T-cell (primary cell): ENCODE measurements at places on chromosomes 7 and 10. TPM values are rescaled to one million over a fixed set of nuclear protein-coding genes. Genes with fewer than 3 reads are reported as not detected.
A peak's percentile ranks its signal among the peaks of the same experiment; 100 is the strongest.

- H3K36me3 ChIP-seq, result no peaks in the 10 kb centered on the region
- H3K4me3 ChIP-seq, result no peak overlapping the region
- H3K27me3 ChIP-seq, result no peaks in the 10 kb centered on the region
- DNase-seq, result no peak
- no peak overlapping the region for H3K27ac ChIP-seq
Observed at GRCh38 chr7:117284692-117285091, 38.2 kb downstream of the WNT2 start.

The ZNF775 gene
- 3.1 TPM for total RNA-seq

DNA sequence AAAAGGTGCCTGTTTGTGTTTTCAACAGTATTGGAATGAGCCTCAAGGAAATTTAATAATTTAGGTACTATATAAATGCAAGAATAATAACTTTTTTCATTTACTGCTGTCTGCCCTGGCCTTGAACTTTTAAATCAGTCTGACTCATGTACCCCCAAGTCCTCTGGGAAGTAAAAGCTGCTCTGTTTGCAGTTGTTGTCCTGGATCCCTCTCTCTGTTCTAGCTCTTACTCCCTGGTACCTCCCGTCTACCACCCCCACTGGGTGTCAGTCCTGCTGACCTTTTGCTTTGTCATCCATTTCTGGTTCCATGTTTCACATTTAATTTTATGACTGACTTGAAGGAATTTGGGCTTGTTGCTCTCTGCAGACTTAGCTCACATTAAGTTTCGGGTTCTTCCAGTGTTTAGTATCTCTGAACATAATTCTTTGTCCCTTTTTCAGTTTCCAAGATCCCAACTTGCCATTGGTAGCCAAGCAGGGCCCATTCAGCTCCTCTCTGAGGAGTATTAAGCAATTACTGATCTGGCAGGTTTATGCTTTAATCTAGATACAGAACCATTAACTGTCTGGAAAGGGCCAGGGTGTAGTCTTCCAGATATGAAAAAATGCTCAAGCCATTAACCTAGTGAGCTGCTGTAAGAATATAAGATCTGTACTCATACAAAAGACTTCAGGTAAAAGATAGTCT lies 208.7 kb upstream of the FAM3C start:
- H3K4me1 ChIP-seq, result no peaks in the 10 kb centered on the region
- no peaks in the 10 kb centered on the region for H3K27me3 ChIP-seq
- no peaks in the 10 kb centered on the region for H3K36me3 ChIP-seq
- no peak overlapping the region for H3K27ac ChIP-seq
- no peak for DNase-seq
- H3K4me3 ChIP-seq, result no peak overlapping the region

DNA sequence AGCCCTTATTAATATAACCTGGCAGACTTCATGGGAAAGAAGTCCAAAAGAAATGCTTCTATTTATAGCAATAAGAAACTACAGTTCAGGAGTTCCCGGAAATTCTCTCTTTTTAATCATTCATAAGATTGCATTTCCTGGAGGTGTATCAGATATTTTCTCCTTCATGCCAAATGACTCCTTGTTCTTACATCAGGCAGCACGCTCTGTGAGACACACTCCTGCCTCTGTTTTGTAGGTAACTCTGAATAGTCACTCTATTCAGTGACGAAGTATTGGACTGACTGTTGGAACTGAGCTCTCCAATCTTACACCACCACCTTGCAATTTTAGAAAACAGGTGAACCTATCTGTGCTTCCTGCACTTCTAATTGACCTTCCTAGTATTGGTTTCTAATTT lies 78.7 kb upstream of the MSRB2 start:
- no peak for DNase-seq
- H3K27ac ChIP-seq, result no peak overlapping the region
- no peak overlapping the region for H3K4me3 ChIP-seq
- H3K27me3 ChIP-seq, result no peaks in the 10 kb centered on the region
- H3K36me3 ChIP-seq, result no peaks in the 10 kb centered on the region

DNA sequence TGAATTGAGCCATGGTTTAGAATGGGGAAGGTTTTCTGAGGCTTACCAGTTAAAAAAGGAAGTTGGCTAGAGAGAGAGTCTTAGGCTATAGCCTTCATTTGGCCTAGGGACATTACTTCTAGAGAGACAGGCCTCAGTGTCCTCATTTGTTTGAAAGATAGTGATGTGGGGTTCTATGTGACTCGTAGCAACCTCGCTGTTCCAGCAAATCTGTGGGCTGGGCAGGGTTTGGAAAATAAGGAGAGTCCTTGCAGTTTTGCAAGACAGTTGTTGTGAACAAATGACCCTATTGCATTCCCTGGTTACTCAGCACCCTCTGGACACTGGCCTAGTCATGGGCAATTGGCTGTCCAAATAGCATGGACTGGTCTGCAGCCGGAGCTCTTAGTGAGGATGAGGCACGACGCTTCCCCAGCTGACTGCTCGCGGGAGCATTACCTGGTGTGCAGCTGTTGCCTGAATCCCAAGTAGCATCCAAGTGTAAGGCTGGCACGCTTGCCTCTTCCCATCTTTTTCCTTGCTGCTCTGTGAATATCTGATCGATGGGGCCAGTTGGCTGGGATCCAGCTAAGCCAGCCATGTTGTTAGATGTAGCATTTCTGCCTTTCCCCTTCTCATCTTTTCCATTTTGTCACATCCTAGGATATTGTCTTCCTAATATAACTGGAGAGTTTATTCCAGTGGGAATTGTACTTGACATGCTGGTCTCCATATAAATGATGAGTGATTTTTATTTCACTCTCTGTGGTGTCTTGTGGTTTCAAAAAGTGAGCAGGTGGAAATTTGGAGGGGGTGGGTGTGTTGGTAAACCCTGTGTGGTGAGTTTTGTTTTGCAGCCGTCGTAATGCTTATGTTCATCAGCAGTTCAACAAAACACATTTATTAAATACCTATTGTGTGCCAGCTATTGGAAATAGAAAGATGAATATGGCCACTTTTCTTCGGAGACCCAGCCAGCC lies 99.8 kb downstream of the SND1 start:
- H3K36me3 ChIP-seq, result no peaks in the 10 kb centered on the region
- no peak overlapping the region for H3K27ac ChIP-seq
- no peak for DNase-seq
- no peaks in the 10 kb centered on the region for H3K4me1 ChIP-seq
- H3K4me3 ChIP-seq, result no peak overlapping the region

The PTN gene
- not detected for total RNA-seq

- H3K4me3 ChIP-seq, result no peak overlapping the region
- DNase-seq, result no peak
- no peaks in the 10 kb centered on the region for H3K27me3 ChIP-seq
- peak overlapping the region; percentile 22 for H3K27ac ChIP-seq
- H3K36me3 ChIP-seq, result no peaks in the 10 kb centered on the region
Observed at GRCh38 chr7:17144322-17144721, 154.1 kb upstream of the AHR start.

DNA sequence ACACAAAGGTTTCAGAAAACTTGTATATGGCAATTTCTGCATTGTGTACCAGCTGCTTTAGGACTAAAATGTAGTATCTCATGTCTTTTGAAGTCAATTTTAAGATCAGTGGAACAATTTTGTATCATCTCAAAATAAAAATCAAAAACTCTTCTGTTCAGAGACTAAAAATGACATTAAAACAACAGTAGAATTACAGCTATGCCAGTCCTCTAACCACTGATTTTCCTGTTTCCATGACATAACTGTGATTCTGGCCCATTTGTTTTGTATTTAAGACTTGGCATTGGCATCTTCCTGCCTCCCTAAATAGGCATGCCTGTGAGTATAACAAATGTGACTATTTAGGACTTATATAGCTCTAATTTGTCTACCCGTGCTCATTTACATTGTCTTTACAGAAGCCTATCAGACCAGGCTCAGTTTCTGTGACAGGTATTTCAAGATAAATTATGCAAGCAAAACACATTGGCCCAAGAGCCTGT lies 29.1 kb upstream of the VPS41 start:
- no peaks in the 10 kb centered on the region for H3K4me1 ChIP-seq
- no peaks in the 10 kb centered on the region for H3K27me3 ChIP-seq
- H3K4me3 ChIP-seq, result no peak overlapping the region

DNA sequence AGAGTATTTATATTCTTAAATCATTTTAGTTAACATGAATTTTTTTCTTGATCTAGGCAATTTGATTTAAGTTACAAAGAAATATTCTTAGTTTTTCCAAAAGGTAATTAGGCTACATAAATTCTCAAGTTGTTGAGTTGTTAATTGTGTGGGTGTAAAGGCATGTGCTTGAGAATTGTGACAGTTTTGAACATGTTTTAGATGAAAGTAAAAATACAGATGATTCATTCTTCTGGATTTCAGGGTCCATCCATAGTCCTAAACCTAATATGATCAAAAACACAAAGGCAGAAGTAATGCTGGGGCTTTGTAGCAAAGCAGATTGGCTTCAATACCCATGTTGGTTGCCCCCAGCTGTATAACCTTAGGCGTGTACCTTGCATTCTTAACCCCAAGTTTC lies 127.9 kb downstream of the CPED1 start:
- H3K36me3 ChIP-seq, result no peaks in the 10 kb centered on the region
- no peaks in the 10 kb centered on the region for H3K27me3 ChIP-seq
- H3K4me3 ChIP-seq, result no peak overlapping the region
- no peak overlapping the region for H3K27ac ChIP-seq

- DNase-seq, result no peak
- H3K4me1 ChIP-seq, result no peaks in the 10 kb centered on the region
- no peak overlapping the region for H3K27ac ChIP-seq
- H3K27me3 ChIP-seq, result no peaks in the 10 kb centered on the region
Observed at GRCh38 chr7:53984776-53985175, 557.4 kb upstream of the VSTM2A start.

- no peak overlapping the region for H3K27ac ChIP-seq
- H3K36me3 ChIP-seq, result no peaks in the 10 kb centered on the region
- no peaks in the 10 kb centered on the region for H3K4me1 ChIP-seq
Observed at GRCh38 chr7:116273283-116273917, 63.1 kb downstream of the TES start.

The ABCC2 gene
- total RNA-seq, result 2.8 TPM

The PPP1R9A gene
- 0.13 TPM for total RNA-seq

The GPR15LG gene
- total RNA-seq, result not detected

DNA sequence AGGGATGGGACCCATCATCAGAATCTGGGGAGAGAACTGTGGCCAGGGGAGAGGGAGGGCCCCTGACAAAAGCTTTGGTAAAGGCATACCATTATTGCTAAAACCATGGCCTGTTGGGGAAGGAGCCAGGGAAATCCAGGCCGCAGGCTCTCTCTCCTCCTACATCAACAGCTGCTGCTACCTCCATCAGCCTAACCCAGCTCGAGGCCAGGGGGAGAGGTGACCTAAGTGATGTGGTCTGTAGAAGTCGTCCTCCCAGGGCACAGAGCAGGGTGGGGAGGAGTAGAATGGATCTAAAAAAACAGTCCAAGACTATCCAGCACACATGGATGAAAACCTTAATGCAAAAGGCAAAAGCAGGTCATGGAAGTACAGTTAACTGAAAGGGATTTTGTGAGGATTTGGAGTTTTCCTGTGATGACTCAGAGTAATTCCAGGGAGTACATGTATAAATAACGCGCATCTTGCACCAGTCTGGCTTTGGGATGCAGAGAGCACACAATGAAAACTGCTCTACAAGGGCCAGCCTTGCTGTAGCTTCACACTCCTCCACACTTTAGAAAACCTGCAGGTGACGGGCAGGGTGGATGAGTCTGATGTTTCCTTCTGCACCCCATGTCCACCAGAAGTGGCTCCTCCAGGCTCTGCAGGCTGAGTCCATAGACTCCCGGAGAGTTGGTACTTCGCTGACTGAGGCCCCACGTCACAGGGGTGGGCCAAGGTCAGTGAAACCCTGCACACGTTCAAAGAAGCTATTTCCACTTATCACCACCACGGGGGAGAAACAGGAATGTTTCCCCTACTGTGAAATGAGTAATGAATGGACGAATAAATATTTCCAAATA lies 38.5 kb upstream of the MSMB start:
- no peak overlapping the region for H3K4me3 ChIP-seq
- no peaks in the 10 kb centered on the region for H3K27me3 ChIP-seq
- no peak for DNase-seq

DNA sequence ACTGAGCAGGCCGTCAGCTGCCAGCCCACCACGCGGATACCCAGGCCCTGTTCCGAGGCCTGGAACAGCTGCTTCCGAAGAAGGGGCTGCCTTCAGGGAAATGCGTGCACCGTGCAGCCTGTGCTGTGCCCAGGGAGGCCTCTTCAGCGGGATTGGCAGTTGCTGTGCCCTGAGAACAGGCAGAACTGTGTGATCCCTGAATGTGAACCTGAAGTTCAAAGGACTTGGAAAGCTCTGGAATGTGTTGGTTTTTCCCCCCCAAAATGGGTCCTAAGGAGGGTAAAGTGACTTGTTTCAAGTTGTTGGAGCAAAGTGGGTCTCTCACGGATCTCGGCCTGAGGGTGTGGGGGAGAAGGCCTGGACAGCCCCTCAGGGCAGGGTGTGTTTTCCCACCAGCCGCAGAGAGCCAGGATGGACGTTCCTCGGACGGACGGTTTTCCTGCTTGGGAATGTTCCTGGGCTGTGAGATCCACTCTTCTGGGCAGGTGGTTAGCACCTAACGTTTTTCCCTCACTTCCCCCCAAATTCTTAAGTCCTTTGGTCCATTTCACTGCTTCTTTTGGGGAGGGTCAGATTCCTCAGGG lies 2.1 kb downstream of the SPRN start:
- no peak overlapping the region for H3K27ac ChIP-seq
- no peaks in the 10 kb centered on the region for H3K27me3 ChIP-seq
- no peak for DNase-seq
- H3K36me3 ChIP-seq, result peaks cover 13% of the 10 kb centered on the region
- H3K4me3 ChIP-seq, result no peak overlapping the region

- no peak overlapping the region for H3K27ac ChIP-seq
- no peak for DNase-seq
- H3K4me1 ChIP-seq, result no peaks in the 10 kb centered on the region
- no peaks in the 10 kb centered on the region for H3K36me3 ChIP-seq
Observed at GRCh38 chr10:129027906-129028305, 439.1 kb upstream of the MGMT start.

- no peaks in the 10 kb centered on the region for H3K4me1 ChIP-seq
- no peaks in the 10 kb centered on the region for H3K36me3 ChIP-seq
Observed at GRCh38 chr10:120217736-120218135, 239.3 kb upstream of the PLPP4 start.
